ENCODE measurements at places on chromosomes 5 and 9. TPM values are rescaled to one million over a fixed set of nuclear protein-coding genes. Genes with fewer than 3 reads are reported as not detected.

DNA sequence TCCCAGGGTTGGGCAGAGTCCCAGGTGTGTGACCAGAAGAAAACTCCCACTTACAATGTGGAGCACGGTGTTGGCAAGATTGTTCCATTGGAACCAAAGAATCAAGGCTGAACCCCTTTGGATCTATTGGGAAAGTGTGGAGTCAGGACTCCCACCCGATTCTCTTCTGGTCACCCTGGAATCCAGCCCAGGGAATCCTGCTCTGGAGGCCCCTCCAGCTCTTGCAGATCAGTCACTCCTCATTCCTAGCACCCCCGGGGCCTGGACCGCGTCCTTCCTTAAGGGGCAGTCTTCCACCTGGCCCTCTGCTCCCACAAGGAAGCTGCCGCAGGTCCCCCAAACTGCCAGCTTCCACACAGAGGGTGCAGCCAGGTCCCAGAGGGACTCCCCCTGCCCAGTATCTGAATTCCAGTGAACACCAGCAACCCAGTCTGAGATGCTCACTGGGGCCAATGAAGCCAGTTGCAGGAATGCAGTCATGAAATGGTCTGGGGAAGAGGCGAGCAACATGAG, 170.1 kb downstream of the GADD45G start:
- no peak for DNase-seq

GRCh38 chr9:75087289-75087823, 599 bp downstream of the NMRK1 start:
- DNase-seq: no peak

GRCh38 chr5:4862500-4862899, 277.6 kb upstream of the ADAMTS16 start:
- no peak for DNase-seq

DNA sequence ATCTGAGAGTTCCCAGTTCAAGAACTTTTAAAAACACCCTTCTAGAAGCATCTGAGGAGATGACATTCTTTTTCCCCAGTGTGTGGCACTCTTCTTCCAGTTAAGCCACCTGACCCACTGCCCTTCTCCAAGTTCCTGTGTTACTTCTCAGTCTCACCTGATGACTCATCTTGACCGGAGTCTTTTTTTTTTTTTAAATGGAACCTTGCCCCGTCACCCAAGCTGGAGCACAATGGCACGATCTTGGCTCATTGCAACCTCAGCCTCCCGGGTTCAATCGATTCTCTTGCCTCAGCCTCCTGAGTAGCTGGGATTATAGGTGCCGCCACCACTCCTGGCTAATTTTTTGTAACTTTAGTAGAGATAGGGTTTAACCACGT, 224.1 kb upstream of the DAB2 start:
- no peak for DNase-seq

DNA sequence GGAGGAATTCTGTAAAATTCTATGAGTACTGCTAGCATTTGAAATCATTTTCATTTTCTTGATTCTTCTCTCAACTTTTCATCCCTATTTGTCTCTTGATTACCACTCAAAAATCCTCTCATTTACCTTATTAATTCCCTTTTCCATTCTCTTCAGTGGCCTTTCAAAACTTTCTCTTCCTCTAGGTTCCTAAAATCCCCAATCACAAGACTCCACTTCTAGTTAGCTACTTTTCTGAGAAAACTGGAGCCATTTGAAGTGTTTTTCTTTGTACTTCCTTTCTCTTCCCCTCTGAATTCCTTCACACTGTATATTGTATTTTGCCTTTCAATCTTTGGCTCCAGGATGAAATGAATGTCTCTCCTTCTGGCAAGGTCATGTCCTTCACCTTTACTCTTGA, 61.3 kb upstream of the NR4A3 start:
- no peak for DNase-seq

- DNase-seq: no peak
Observed at GRCh38 chr9:85224301-85224700, 517.5 kb downstream of the AGTPBP1 start.

DNA sequence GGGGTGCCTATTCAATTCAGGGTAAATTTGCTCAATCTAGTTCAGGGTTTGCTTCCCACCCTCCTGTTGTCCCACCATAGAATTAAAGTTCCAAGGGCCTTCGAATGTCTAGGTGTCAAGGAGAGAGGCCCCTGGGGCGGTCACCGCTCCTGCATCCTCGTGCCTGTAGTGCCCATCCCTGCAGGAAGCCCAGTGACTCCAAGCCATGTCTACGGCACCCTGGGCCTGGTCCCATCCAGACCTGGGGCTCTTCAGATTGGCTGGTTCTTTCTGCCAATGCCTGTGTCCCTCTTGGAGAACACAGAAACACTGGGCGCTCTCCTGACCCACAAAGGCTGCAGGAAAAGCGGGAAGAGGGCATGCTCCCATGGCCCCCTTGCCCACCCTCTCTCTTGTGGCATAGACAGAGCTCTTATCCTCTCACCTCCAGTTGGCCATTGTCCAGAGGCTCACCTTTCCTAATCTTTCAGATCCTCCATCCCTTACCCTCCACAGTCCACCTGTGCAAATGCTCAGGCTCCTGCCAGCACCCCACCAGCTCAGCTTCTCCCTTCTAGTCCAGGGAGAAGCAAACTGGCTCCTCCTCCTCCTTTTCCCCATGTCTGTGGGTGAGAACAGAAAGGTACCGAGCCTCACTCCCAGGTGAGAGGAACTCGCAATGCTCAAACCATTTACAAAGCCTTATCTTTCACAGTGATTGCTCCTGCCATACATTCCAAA, 253.0 kb upstream of the IRX2 start:
- no peak for DNase-seq

GRCh38 chr5:134133188-134133994, 18.9 kb downstream of the TCF7 start:
- DNase-seq: no peak

The SSBP2 gene
- total RNA-seq: 117 TPM

The PCDHGA9 gene
- 24.6 TPM for total RNA-seq

The NR2F1 gene
- 97.7 TPM for total RNA-seq

Measured in cerebellum (tissue), 4 donors.